ENCODE measurements at places on chromosomes 1 and 21.
A peak's percentile ranks its signal among the peaks of the same experiment; 100 is the strongest.

DNA sequence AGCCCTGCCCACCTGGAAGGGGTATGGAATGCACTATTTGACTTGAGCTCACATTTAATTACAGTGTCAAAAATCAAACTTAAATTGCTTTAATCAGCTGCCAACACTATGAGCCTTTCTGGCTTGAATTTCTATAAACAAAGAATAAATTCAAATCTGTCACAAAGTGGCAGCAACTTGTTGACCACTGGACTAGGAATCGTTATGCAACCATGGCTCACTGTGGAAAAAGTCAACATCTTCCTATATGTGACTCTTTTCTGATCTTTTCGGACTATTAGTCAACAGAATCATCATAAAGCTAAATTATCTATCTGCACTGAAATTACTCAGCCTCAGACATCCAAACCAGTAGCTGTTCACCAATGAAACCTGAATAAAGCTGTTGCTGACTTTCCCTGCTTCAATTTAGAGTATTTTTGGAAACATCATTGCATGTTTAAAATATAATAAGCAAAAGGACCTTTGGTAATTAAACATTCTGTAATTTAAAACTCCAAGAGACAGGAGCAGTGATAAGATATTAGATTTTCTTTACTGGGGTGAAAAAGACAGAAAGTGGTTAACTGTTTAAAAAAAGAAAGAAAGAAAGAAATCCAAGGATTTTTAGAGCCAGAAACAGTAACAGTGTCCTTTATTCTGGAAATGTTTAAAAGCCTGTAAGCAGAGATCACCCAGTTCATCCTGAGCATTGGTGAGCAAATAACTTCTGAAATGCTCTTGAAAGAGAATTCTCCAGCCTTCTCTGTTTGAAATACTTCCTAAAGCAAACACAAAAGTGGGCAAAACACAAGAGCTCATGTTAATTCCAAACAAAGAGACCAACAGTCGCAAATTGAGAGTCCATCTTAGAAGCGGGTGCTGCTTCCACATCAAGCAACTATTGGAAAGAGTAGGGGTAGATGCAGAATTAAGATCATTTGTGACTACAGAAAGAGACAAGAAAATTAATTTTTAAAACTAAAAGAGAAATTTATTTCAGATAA is 26.2 kb upstream of the ERG start:
- no peak for DNase-seq

GRCh38 chr1:202578001-202578504 is 132.2 kb downstream of the SYT2 start:
- DNase-seq = no peak

DNA sequence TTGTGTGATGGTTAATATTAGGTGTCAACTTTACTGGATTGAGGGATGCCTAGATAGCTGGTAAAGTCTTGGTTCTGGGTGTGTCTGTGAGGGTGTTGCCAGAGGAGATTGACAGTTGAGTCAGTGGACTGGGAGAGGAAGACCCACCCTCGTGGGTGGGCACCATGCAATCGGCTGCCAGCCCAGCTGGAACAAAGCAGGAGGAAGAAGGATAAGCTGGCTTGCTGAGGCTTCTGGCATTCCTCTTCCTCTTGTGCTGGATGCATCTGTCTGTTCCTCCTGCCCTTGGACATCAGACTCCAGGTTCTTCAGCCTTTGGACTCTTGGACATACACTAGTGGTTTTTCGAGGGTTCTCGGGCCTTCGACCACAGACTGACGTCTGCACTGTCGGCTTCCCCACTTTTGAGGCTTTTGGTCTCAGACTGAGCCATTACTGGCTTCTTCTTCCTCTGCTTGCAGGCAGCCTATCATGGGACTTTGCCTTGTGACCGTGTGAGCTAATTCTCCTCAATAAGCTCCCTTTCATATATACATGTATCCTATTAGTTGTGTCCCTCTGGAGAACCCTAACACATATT is 184.3 kb upstream of the LMO4 start:
- DNase-seq = no peak

- peak; percentile 56 for DNase-seq
These were observed 2.4 kb upstream of the IKBKE start for GRCh38 chr1:206467915-206468314.

DNA sequence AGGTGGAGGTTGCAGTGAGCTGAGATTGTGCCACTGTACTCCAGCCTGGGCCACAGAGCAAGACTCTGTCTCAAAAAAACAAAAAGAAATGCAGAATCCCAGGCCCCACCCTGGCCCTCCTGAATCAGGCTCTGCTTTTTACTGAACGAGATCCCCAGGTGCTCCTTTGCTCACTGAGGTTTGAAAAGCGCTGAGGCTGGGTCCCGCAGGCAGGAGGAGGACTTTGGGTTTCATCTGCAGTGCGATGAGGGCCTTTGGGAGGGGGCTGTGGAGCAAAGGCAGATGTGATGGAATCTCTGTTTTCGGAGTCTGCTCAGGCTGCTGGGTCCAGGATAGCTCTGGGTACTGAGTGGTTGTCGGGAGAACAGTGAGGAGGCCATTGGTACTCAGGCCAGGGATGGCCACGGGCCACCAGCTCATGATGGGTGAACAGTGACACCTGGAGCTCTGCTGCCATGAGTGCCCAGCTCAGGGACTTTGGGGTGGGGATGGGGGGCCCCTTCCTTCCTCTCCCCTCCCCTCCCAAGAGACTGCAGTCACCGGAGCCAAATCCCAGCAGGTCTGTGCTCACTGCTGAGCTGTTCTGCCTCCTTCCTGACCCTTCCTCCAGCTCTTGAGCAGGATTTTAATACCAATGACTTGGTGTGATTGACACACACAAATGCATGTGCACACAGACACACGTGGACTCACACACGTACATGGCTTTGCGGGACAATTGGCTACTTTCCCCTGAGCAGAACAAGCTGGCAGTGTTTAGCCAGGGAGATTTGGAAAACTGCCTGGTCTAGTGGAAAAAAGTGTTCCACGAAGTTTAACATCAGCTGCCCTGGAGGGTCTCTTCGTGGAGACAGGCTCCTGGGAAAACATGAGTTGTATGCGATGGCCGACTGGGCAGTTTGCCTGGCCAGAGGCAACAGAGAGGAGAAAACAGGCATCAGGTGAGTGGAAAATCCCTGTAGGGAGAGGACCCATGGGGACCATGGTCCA is 3.6 kb upstream of the DHRS3 start:
- DNase-seq = no peak

- no peak for DNase-seq
These were observed 22.3 kb downstream of the RCOR3 start for GRCh38 chr1:211281320-211282022.

- DNase-seq = no peak
These were observed 174.2 kb downstream of the CAMTA1 start for GRCh38 chr1:6959491-6959890.

- DNase-seq = no peak
These were observed 46.1 kb downstream of the ECE1 start for GRCh38 chr1:21244154-21244553.

GRCh38 chr1:226602186-226603021 is 53.8 kb downstream of the STUM start:
- DNase-seq = no peak

DNA sequence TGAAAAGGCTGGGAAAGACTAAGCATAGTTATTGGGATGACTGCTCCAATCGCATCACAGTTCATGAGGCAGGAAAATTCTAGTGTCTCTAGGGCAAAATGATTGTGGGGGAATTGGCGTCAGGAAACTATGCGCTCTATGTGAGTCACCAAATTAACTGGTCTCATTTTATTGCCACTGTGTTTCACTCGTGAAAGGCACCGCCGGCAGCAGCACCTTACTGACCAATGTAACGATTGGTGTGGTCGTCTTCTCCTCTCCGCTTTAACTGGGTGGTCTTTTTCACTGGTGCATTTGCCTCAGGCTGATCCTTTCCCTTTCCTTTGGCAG is 83.5 kb downstream of the SPAG17 start:
- no peak for DNase-seq

GRCh38 chr1:40267767-40268187 is 9.7 kb downstream of the ZMPSTE24 start:
- no peak for DNase-seq

DNA sequence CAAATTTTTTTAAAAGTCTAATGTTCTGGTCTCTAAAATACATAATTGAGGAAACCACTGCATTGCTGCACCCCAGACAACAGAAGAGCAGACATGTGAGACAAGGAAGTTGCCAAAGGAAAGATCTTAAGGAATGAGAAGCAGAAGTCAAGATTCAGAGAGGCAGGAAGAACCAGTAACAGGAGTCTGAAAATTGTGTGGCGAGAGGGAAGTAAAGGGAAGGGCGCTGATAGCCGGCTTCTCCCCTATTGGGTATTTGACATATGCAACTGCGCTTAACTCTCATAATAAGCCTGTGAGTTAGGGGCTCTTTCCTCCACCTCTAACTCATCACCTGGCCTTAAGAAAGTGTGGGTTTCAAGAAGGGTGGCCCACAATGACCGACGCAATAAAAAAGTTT is 21.9 kb upstream of the KIF14 start:
- DNase-seq = no peak

DNA sequence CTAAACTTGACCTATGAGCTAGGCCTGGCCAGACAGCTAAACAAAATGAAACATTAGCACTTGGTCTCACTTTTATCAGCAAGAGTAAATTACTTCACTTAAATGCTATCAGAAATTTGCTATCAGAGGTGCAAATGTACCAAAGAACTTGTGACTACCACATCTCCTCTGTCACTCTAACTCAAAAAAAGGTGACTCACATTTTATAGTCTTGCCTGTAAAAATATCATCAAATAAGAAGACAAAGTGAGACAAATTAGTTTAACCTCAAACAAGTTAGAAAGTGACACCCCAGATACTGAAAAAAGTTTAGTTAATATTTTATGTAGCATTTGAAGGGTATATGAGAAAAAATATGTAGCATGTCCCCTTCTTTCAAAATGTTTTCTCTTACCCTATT is 76.9 kb downstream of the EPS15 start:
- no peak for DNase-seq

DNA sequence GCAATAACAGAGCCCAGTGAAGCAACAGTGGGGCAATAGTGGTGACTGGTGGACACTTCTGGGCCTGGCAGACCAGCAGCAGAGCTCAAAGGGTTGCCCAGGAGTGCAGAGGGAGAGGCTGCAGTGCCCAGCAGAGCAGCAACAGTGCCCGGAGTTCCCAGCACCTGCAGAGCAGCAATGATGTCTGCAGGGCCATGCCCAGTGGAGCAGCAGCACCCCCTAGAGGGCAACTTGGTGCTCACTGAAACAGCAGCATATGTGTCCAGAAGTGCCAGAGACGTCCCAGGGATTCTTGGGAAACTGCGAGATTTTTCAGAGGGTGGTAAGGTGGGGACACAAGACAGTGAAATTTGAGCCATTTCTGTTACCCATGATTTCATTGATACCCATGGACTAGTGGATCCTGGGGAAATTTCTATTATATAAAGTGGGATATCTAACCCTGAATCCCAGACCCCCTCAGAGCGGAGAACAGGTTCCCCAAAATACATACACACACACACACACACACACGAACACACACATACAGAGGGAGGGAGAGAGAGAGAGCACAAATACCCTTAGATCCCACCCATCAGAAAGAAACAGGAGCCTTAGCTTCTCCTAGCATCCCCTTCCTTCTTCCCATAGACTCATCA is 156.9 kb upstream of the GJB5 start:
- peak; percentile 81 for DNase-seq

GRCh38 chr1:64909031-64909430 is 57.3 kb downstream of the JAK1 start:
- DNase-seq = no peak

GRCh38 chr21:21102896-21103295 is 104.7 kb downstream of the NCAM2 start:
- no peak for DNase-seq

GRCh38 chr1:155761736-155762405 is 73.0 kb downstream of the DAP3 start:
- DNase-seq = no peak

GRCh38 chr1:12851779-12852178 is 3.3 kb upstream of the HNRNPCL1 start:
- no peak for DNase-seq

DNA sequence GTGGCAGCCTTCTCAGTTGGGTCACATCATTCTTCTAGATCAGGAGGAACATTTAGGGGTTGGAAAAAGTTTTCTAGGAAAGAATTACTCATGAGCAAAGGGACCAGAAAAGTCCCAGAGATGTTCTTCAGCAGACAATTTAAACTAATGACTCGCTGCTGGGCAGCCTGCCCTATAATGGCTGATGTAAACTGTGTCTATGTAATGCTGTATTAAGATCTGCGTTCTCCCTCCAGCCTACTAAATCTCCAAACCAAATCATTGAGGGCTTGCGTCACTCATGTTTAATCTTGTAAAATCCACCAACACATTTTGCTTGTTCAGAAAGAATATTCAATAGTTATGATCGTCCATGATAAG is 92.1 kb downstream of the LRRC8C start:
- DNase-seq = no peak

GRCh38 chr1:206496131-206496793 is 11.1 kb upstream of the RASSF5 start:
- DNase-seq = peak; percentile 72

DNA sequence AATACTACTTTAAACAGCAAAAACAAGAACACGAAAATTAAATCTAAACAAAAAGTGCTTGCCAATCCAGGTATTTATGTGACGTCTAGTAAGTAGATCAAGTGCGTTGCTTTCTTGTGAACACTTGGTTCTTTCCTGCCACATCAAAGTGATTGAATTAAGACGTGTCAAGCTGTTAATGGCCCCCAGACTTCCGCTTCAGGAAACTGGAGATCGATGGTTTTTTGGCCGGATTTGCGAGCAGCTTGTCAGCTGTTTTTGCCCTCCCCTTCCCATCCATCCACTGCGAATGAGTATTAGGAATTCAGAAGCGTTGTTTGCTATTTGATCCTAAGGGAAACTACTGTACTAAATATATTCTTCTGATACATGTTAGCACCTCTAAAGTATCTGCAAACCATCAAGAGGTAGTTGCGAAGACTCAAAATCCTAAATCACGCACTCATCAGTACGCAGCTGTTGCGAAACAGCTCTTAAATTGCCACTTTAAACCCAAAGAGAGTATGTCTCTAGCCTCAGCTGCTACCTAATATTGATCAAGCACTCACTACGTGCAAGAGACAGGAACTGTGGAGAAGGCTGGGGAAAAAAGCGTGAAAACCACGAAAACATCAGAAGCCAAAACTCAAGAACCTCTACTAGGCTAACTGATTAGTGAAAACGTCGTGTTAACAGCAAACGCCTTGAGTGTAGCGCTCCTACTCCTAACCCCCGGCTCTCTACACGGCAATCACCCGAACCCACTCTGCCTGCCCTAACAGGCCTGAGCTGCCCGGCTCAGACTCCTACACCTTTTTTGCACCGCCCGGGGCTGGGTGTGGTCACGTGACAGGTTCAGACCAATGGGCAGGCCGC is 473 bp upstream of the BRDT start:
- no peak for DNase-seq

Measured in GM13976 (cell line).